ENCODE measurements at places on chromosomes 16 and 17.
A peak's percentile ranks its signal among the peaks of the same experiment; 100 is the strongest.

DNA sequence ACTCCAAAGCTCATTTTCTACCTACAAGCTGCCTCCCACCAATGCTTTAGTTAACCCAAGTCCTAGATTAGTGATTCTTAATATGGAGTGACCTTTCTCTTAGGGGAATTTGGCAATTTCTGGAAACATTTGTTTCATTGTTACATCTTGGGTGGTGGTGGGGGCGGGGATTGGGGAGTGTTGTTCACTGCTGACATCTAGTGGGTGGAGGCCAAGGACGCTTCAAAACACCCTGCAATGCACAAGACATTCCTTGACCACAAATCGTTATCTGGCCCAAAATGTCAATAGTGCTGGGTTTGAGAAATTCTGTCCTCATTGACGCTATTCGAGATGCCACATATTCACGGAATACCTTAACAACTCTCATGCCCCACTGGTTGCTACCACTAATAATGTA, 282.9 kb downstream of the RBFOX1 start:
- DNase-seq: no peak

DNA sequence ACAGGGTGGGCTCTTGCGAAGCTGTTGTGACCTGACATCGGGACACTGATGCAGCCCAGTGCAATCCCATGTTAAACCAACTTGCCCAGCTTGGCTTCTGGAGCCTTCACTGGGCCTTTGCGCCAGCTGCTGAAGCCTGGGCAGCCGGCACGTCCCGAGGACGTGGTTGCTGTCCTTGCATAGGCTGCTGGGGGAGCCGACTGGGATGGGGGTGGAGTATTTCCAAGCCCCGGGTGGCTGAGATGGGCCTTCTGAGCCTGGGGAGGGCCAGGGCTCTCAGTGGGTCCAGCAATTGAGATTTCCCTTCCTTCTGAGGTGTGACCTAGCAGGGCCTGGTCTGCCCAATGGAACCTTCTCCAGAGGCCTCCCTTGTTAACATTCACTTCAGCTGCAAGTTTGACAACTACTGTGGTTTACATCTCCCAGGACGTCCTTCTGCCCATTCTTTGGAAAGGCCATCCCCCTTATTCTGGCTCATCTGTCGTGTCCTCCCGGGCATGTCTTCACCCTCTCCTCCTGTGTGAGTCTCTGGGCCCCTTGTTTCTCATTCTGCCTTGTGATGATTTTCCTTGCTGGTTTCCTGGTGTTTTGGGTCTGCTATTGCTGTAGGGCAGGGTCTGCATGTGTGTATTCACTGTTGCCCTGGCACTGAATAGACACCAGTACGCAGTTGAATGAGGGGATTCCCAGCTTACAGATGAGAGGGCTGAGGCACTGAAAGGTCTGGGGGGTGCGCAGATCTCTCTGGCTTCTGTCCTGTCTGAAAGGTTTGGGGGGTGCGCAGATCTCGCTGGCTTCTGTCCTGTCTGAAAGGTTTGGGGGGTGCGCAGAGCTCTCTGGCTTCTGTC, 34.4 kb downstream of the HAPSTR1 start:
- DNase-seq: no peak

- peak; percentile 45 for DNase-seq
Observed at GRCh38 chr17:65783845-65784334, 222.4 kb upstream of the AXIN2 start.

GRCh38 chr17:76569607-76570279, 15.9 kb downstream of the ST6GALNAC2 start:
- no peak for DNase-seq

DNA sequence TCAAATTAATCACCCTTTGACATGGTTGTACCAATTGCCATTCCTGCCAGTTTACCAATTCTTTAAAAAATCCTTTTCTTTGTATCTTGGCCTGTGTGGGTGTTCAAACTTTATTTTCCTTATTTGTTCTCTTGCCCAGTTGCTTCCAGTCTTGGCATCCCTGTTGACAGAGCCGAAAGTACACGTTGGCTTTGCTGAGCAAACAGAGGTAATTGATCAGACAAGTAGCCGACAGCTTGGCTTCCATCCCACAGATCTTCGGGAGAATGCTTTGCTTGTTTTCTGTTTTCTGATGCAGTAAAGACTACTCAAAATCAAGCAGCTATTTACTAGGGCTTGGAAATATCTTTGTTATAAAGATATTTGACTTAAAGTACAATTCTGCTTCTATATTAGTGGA, 506.8 kb upstream of the SALL1 start:
- DNase-seq: no peak

- DNase-seq: no peak
Observed at GRCh38 chr16:57273826-57274225, 10.6 kb downstream of the PLLP start.

GRCh38 chr17:46773221-46773605, 45.3 kb downstream of the WNT3 start:
- no peak for DNase-seq

- DNase-seq: no peak
Observed at GRCh38 chr17:1398028-1398427, 2.0 kb downstream of the YWHAE start.

GRCh38 chr16:67782567-67783352, 23.6 kb downstream of the RANBP10 start:
- DNase-seq: no peak

GRCh38 chr17:8327303-8327649, 12.4 kb upstream of the ODF4 start:
- DNase-seq: no peak

DNA sequence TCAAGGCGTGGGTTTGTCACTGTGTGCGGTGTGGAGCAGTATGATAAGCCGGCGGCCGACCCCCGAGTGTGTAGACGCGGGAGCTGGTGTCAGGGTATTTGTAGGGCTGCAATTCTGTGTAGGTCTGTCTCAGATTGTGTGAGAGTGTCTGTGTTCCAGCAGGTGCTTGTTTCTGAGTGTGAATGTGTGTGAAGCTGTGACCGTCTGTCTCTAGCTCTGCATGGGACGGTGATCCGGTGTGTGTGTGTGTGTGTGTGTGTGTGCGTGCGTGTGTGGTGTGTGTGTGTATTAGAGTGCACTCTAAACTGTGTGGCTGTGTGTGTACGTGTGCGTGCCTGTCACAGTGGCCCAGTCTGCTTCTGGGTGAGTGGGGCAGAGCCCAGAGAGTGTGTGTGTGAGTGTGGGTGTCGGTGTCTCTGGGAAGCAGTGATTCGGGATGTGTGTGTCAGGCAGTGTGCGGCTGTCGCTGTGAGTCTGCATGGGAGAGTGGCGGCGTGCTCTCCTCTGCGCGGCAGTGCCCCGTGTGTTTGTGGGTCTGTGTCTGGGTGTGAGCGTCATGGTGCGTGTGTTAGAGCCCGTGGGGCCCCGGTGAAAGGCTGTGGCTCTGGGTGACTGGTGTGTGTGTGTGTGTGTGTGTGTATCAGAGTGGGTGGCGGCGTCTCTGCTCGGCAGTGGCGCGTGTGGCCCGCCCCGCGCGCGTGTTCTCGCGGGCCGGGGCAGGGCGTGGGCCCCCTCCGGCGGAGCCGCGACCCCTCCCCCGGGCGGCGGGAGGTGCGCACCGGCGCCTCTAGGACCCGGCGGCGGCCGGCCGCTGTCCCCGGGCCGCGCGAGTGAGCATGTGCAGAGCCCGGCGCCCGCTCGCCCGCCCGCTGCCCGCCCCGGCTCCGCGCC, at the start of gene WSCD1:
TSS of gene WSCD1 (plus strand) at position 841 of the 891 bp plus-strand sequence. CDS start 10,280 bp downstream, outside the sequence.
- no peak for DNase-seq

DNA sequence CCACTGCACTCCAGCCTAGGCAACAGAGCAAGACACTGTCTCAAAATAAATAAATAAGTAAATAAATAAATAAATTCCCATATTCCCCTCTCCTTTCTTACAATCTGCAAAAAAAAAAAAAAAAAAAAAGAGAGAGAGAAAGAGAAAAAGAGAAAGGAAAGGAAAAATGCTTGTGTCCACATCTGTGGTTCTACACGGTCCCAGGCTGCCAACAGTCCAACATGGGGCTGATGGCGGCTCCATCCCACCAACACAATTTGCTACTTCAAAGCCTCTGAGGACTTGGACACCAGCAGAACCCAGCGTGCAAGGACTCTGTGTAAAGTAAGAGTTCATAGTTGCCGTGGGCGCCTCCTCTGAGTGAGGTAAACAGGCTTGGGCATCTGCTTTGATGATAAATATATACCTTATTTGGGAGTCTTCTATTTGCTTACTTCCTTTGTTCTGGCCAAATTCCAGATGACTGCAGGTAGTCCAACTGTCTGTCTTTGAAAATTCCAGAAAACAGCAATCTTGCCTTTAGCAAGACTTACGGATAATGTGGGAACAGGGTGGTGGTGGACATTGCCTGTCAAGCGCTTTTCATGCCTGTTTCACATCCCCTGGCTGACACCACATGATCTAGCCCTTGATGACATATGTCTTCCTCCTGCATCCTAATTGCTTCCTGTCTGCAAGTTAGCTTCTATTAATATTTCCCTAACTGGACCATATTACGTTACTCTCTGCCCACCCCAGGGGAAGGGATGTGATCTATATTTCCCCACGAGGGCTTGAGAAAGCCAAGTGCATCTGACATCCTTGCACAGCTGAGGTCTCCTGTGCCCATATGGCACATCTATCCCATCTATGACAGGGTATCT, 10.1 kb downstream of the LITAF start:
- no peak for DNase-seq

- DNase-seq: no peak
Observed at GRCh38 chr17:7854078-7854777, 638 bp upstream of the TMEM88 start.

DNA sequence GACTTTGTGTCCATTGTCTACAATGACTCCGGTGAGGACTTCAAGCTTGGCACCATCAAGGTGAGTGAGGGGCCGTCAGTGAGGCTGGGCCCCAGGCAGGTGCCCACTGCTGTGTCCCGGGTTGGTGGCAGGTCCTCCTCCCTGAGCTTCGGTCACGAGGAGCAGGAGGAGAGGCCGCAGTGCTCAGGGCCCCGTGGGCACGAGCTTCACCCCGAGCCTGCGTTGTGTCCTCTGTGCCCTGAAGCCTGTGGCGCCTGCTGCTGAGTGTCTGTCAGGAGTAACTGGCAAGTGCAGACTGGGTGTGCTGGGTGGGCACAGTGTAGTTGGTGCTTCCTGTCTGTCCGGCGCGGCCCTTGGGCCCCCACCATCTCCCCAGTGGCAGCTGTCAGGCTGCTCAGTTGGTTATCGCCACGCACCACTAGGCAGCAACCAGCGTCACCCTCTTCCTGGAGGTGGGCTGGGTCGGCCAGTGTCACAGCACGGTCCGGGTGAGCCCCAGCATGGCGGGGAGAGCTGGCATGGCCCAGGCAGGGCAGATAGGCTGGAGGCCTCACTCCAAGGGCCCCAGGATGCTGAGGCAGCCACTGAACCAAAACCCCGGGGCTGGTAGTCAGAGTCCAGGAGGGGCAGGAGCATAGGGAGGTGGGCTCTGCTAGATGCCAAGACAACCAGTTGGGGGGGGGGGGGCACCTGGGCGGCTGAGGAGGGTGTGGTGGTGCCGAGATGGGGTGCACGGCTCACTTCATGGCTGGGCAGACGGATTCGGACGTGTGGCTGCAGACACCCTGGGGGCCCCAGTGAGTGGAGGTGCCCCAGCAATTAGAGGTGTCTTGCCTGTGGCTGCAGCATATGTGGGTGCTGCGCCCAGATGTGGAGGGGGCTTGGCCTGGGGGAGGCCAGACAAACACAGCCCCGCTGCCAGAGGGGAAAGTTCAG, 39.3 kb downstream of the TSC2 start:
- DNase-seq: no peak
